Stomach (tissue), 19 donors: ENCODE measurements at places on chromosomes 4 and X.

- H3K4me1 ChIP-seq, result no peaks in the 10 kb centered on the region
- H3K27ac ChIP-seq, result no peak overlapping the region
- no peaks in the 10 kb centered on the region for H3K36me3 ChIP-seq
- DNase-seq, result no peak
These were observed 100.0 kb upstream of the PRKG2 start for GRCh38 chr4:81314897-81315470.

DNA sequence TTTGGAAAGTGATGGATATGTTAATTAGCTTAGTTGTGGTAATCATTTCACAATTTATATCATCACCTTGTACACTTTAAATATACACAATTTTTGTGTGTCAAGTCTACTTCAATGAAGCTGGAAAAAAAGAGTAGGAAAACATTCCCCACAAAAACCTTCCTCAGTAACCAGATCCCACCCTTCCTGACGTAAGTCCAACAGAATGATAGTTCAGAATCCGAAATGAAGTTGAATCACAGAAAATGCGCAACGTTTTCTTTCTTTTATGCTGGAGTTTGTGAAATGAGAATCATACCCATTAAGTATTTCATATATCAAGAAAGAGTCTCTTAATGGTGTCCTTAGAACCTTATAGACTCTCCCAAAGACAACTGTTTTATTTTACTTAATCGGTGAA lies 292.9 kb downstream of the USP46 start:
- no peaks in the 10 kb centered on the region for H3K4me1 ChIP-seq
- H3K4me3 ChIP-seq, result no peak overlapping the region
- DNase-seq, result no peak
- no peak overlapping the region for H3K27ac ChIP-seq
- H3K36me3 ChIP-seq, result no peaks in the 10 kb centered on the region

- H3K27me3 ChIP-seq, result no peaks in the 10 kb centered on the region
- no peaks in the 10 kb centered on the region for H3K36me3 ChIP-seq
- no peak overlapping the region for H3K27ac ChIP-seq
These were observed 1279.7 kb downstream of the ARAP2 start for GRCh38 chr4:34964613-34965012.

- no peak overlapping the region for H3K27ac ChIP-seq
- H3K36me3 ChIP-seq, result no peaks in the 10 kb centered on the region
- H3K4me3 ChIP-seq, result no peak overlapping the region
- DNase-seq, result peak; percentile 9
- H3K4me1 ChIP-seq, result no peaks in the 10 kb centered on the region
These were observed 1718.8 kb upstream of the PCDH10 start for GRCh38 chr4:131430302-131430701.

DNA sequence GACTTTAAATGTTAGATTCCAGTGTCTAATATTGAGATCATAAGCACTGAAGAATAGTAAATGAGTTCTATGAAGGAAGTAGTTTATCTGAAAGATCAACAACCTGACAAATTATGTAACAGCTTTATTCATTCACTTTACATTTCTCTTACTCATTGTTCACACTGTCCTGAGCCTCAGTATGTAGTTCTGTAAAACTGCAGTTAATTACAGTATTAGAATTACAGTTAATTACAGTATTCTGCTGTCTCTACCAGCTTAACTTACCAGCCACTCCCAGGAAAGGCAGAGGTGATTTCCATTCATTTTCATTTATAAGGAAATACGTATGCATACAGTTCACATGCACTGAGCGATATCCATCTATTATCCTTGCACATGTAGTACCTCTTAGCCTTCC lies 32.7 kb downstream of the NFKB1 start:
- H3K36me3 ChIP-seq, result peaks cover 33% of the 10 kb centered on the region
- DNase-seq, result no peak

DNA sequence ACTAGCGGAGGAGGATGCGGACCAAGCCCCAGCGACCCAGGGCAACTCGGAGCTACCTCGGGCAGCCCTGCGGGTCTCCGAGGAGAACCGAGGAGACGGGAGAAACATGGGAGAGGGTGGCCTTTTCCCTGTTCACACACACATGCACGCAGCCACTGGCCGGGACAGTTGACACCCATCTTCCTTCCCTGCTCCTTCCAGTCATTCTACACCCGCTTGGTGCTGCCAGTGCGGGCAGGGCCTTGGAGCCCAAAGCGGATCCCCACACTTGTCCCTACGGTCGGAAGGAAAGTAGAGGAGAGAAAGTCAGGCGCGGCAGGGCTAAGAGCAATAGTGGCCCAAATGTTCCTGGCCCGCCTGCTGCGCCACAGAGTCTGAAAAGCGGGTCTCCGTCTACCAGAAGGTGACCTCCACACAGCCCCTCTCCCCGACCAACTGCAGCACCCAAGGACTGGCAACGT lies 1.1 kb upstream of the PPP3CA start:
- H3K4me3 ChIP-seq, result peak overlapping the region; percentile 92
- peaks cover 34% of the 10 kb centered on the region for H3K4me1 ChIP-seq
- peak overlapping the region; percentile 95 for H3K27ac ChIP-seq
